ENCODE measurements at places on chromosomes 6 and 20.

GRCh38 chr6:111918825-111919224 is 45.6 kb upstream of the FYN start:
- ATAC-seq: peak; percentile 68

DNA sequence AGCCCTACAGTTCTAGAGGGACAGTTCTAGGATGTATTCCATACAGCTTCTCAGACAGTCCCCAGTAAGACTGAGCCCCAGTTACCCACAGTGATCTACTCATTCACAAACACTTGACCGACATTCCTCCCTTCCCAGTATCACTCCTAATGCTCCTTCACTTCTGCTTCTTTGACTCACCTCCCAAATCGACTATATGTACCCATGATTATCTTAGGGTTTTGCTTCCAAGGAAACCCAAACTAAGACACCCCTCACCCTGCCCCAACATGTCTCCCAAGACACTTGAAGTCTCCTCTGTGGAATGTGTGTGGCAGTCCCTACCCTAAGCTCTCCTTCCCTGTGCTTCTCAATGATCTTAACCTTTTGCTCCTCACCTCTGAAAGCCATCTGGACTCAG is 23.6 kb upstream of the TGM6 start:
- ATAC-seq: no peak

DNA sequence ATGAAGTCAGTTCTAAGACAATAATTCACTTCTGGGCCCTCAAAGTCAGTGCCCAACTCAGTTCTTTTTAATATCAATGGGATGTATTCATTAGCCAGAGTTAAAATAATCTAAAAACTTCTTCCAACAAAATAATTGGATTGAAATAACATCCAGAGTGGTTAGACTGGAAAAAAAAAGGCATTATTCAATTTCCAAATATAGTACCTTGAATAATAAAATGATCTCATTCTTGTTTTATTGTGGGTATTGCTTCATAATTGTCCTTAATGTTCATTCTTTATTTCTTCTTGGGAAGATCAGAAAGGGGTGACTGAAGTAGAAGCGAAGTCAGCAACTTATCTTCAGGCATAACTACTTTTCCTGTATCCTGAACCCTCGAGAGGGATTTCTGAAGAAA is 85.1 kb upstream of the JARID2 start:
- ATAC-seq: no peak

DNA sequence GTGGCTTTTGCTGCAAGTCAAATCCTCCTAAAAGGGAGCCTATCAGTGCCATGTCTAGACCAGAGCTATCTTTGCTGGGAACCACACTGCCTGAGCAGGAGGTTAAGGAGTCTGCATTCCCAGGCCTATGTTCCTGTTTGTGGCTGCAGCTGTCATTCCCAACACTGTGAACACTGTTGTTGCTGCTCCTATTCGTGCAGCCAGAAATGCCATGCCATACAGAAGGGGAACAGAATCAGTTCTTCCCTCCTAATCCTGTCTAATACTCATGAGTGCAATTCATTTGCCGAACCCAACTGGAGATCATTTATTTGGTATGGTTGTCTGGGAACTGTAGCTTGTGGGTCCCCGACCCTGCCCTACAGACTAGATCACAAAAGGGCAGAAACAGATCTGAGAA is 406.5 kb upstream of the GJE1 start:
- ATAC-seq: no peak

GRCh38 chr6:129432738-129433137 is 277.2 kb downstream of the ARHGAP18 start:
- no peak for ATAC-seq

DNA sequence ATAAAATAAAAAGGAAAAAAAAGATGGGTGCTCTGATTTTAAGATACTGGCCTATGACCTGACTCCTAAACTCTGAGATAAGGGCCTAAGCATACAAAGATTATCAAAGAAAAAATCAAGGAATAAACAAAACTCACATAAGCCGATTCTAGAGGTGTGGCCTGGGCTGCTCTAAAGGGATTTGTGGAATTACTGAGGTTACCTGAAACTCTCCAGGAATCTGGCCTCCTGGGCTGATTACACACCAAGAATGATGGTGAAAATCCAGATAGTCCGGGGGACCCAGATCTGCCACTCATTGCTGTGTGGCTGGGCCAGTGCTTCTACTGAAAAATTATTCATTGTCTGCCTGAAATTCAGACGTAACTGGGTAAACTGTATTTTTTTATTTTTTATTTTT is 122.7 kb upstream of the RNF24 start:
- ATAC-seq: no peak

DNA sequence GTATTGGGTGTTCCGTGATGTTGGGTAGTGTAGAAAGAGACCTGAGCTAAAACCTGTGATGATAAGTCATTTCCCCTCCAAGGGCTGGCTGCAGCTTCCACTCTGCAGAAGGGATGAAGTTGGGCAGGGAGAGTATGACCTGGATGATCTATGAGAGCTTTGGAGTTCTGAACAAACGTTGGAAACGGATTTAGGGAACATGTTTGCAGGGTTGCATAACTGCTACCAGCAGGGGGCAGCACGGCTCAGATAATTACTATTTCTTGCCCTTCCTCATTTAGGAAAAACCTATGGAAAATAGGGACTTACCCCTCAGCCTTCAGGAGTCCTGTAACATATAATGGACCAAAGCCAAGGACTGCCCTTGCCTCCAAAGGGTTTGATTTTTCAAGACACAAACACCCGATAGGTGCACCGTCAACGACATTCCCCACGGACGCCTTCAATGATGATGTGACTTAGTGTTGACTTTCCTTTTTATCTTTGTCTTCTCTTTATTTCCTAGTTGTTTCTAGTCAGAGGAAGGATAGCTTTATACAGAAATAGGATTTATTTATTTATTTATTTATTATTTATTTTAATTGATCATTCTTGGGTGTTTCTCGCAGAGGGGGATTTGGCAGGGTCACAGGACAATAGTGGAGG is 164.9 kb upstream of the SASH1 start:
- peak; percentile 36 for ATAC-seq

- no peak for ATAC-seq
These were observed 696.3 kb upstream of the SLC35B3 start for GRCh38 chr6:9131616-9132015.

DNA sequence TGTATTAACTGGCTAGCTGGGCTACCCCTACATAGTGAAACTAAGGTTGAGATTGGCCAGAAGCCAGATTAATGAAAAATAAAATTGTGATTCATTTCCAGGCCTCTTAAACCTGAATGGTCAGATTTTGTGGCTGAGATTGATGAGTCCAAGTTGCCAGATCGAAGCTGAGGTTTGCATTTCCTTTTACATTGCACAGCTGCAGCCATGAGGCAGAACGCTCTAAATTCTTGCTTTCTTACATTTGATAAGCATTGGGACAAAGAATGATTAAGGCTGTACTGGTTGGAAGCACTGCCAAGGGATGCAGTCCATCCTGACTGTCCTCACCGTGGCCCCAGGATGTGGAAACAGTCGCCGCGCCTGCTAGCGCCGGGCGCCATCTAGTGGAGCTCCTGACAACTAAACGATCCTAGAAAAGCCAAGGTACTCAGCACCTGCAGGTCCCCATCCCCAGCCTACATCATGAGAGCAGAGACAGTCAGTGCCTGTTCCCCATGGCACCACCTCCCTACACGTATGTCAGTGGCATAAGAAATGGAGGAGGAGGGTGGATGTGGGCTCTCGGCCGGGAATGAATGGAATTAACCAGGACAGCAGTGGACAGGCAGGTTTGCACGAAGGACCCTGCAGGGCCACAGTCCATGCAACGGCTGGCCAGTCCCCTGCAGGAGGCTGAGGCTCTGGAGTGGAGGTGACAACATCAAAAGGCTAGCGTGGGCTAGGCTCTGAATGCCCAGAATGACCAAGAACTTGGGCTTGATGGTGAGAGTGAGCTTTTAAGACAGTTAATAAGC is 19.0 kb downstream of the PXDC1 start:
- peak; percentile 65 for ATAC-seq

- peak; percentile 70 for ATAC-seq
These were observed 133.3 kb upstream of the AHI1 start for GRCh38 chr6:135630789-135631376.

DNA sequence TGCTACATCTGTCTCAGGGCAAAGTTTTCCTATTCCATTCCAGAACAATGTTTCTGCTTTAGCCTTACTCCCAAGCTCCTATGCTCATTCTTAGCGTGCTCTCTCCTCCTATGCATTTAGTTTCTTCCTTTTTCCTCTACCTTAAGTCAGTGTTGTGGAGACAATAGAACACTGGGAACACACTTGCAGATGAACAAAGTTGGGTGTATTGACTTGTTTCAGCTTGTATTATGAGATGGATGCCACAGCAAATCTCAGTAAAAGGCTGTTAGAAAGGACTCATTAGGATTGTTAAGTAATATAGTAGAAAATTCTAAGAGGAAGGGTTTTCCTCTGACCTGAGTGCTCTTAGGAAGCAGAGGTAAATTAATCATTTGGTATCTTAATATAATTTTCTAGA is 48.4 kb downstream of the BMP5 start:
- ATAC-seq: no peak

GRCh38 chr6:118578617-118579016 is 30.5 kb downstream of the PLN start:
- no peak for ATAC-seq

GRCh38 chr6:15536198-15536955 is 126.5 kb downstream of the DTNBP1 start:
- ATAC-seq: no peak

- no peak for ATAC-seq
These were observed 41.9 kb downstream of the EDN3 start for GRCh38 chr20:59342023-59342957.

DNA sequence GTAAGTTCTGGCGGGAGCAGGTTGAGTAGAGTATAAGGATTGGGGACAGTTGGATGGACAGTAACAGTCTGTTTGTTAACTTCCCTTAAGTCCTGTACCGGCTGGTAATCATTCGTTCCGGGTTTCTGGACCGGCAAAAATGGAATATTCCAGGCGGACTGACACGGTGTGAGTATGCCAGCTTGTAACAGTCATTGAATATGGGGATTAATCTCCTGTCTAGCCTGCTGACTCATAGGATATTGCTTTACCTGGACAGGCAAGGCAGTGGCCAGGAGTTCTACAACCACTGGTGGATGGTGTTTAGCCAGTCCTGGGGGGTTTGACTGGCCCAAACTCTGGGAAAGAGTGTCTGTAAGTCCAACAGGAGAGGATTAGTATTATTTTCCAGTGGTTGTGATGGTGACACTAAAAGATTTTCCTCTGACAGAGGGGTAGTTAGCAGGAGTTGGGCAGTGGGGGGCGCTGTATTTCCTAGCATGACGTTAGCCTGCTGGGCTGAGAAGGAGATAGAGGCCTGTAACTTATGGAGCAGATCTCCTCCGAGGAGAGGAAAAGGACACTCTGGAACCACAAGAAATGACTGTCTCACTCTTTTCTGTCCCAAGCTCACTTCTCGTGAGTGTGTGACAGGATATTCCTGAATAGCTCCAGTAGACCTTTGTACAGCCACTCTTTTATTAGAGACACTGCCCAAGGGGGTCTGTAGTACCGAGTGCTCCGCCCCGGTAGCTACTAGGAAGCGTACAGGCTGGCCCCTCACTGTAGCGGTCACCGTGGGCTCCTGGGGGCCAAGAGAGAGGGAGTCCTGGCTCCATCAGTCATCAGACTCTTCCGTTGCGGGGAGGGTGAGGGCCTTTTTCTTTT is 152.2 kb downstream of the TRIM27 start:
- no peak for ATAC-seq

DNA sequence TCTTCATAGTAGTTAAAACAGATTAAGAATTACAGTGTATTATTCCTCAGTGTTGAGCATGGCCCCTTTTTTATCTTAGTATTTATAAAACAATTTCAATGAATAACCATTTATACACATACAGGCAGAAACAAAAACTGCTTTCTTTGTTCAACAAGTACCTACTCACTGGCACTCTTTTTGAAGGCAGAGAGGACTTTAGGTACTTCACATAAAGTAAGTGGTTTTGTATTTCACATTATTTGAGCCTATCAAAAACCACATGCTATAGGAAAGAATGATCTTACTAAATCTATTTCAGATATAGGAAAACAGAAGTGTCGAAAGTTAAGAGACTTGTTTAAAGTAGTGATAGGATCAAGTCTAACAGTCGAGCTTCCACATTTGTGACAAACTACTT is 73.8 kb downstream of the PRKN start:
- ATAC-seq: no peak

DNA sequence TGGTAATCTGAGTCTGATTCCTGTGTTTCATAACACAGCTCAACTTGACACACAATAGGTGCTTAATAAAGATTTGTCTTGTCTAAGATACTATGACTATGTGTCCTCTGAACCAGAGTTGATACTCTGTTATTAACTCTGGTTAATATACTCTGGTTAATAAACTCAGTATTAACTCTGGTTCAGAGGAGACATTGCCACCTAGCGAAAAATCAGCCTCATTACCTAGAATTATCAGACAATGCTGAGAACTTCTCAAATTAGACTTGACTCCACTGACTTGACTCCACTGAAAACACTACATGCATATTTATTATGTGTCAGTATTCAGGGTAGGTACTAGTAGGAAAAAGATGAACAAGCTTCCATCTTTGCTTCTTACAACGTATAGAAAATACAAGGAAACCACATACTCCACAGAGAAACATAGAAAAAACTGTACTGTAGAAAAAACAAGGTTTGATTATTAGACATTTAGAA is 73.9 kb downstream of the AHI1 start:
- ATAC-seq: no peak

DNA sequence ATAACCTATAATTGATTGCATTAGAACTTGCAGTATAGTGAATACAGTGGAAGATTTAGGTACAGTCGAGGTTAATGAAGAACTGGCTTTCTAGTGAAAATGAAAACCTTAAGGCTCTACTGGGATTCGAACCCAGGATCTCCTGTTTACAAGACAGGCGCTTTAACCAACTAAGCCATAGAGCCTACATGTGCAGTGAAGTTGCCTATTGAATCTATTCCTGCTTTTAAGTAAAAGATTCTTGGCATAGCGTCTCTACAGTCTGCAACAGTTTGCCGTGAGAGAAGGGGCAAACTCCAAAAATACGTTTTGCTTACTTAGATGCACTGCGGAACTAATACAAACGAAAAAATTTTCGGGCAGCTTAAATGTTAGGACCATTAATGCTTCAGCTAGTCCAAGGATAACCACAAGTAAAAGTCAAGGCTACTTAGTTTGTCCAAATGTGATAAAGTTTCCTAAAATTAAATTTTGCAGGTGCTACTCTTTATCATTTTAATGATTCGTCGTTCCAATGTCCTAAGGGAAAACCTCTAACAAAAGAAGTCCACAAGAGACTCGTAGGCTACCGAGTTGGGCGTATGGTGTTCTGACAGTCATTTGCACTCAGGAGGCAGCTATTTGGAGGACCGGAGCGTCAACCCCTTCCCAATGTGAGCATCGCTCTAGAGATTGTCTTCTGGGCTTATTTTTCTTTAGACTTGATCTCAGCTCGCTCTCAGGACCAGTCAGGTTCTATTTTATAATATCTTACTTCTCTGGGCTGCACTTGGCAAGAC is 31.3 kb upstream of the ZSCAN23 start:
- ATAC-seq: no peak

- ATAC-seq: peak; percentile 36
These were observed 11.1 kb upstream of the ARFGEF2 start for GRCh38 chr20:48910347-48910781.

Data from gastroesophageal sphincter (tissue), 4 donors.